ENCODE measurements at places on chromosomes 1 and 21.
A peak's percentile ranks its signal among the peaks of the same experiment; 100 is the strongest.

GRCh38 chr1:227422581-227422980 lies 104.3 kb upstream of the CDC42BPA start:
- no peak for DNase-seq

- no peak for DNase-seq
Measured at GRCh38 chr1:2930913-2931723, 90.1 kb upstream of the ACTRT2 start.

DNA sequence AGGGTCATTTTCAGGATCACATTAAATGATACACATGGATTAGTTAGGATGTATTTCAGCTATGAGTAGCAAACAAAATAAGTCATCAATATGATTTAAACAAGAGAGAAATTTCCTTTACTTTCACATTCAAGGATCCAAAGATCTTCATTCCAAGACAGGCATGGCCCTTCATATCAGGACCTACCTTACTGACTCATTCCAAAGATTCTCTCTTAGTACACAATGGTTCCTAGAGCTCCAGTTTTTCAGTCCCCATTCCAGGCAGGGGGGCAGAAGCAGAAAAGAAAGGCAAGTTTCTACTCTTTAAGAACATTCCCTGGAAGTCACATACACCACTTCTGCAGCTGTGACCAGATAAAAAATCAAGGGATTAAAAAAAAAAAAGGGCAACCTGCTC lies 23.7 kb downstream of the RGS2 start:
- no peak for DNase-seq

DNA sequence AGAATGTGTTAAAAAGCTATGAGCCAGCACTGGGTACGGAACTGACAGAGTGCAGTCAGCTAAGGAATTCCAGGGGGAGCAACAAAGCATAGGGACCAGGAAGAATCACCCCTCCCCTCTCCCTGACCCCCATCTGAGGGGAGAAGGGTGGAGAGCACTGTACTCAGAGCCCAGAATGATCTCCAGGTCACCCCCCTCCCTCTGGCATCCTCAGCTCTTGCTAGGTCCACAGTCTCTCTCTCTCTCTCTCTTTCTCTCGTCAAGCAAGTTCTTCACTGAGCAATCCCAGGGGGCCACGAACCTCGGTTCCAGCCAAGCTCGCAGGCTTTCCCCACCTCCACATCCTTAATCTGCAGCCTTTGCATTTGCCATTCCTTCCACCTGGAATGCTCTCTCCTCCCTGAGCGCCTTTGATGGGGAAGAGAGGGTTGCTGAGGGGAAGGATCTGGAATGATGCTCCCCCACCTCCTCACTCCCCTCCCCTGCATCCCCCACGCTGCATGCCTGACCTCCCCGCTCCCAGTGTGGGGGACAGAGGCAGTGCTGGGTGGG lies 6.7 kb upstream of the WASF2 start:
- no peak for DNase-seq

- DNase-seq = no peak
Measured at GRCh38 chr1:159829273-159829634, 2.6 kb downstream of the SLAMF8 start.

DNA sequence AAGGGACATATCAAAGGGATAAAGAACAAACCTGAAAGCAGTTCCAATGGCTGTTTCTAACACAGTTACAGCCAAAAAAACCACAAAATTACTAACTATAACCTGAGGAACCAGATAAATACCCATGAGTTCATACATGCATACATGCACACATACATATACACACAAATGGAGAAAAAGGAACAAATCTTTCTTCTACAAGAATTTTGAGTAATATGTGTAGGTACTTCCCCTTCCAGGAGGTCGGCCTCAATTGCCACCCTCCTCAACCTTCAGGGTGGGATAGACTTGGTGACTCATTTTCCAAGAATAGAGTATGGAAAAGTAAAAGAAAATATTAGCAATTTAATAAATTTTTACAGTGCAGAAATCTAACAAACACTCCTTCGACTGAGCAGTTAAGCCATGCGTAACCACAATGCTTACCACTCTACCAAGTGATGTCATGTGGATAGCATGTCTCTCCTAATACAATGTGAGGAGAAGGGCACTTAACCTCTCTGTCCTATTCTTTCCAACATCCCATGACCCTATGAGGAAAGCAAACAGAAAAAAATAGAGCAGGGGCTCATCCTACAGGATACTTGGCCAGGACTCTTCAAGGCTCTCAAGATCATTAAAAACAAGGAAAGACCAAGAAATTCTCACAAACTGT lies 243.0 kb upstream of the RUNX1 start:
- DNase-seq = peak; percentile 89

DNA sequence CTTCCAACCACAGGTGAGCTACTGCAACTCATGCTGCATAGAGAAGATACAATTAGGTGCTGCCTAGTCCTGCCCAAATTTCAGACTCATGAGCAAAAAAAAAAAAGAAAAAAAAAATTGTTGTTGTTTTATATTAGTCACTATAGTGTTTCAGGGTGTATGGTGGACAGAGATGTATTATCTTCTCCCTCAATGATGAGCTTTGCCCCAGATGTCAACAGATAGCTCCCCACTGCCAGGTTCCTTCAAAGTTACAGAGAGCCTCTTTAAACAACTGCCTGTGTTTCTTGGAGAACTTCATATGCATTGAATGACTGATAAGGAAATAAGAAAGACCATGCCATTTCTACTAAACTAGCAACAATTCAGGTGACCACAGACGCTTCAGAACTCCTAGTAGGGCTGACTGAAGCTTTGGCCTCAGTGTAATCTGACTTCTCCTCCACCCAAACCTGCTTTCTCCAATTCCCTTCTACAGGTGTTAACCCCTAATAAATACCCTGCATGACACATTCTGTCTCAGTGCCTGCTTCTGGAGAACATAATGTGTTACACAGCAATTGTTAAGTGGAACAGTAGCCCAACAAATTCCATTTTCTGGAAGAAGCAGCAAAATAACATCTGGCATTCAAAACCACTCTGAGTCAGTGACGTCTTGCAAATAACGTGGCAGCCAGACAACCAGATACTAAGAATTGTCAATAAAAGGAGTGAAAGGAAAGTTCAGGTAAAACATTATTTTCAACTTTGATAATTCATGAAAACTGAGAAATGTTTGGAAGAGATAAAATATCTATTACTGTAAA lies 147.7 kb downstream of the CDC42BPA start:
- no peak for DNase-seq

- DNase-seq = no peak
Measured at GRCh38 chr1:244116946-244117345, 65.9 kb downstream of the ZBTB18 start.

DNA sequence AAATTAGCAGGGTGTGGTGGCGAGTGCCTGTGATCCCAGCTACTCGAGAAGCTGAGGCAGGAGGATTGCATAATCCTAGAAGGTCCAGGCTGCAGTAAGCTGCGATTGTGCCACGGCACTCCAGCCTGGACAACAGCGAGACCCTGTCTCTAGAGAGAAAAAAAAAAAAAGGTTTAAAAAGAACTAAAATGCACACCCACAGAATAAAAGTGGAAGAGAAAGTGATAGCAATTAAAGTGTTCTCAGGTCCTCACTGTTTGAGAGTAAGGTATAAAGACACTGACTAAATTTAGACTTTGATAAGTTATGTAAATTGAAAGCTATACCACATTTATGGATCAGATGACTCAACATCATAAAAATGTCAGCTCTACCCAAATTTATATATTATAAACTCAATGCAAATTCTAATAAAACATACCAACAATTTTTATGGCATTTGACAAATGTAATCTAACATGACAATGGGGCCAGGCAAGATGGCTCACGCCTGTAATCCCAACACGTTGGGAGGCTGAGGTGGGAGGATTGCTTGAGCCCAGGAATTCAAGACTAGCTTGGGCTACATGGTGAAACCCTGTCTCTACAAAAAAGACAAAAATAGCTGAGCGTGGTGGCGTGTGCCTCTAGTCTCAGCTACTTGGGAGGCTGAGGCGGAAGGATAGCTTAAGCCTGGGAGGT lies 11.8 kb downstream of the ZBTB17 start:
- DNase-seq = no peak

- DNase-seq = no peak
Measured at GRCh38 chr1:114756949-114757454, 782 bp downstream of the CSDE1 start.

GRCh38 chr21:46666941-46667740 lies 31.7 kb downstream of the PRMT2 start:
- no peak for DNase-seq

DNA sequence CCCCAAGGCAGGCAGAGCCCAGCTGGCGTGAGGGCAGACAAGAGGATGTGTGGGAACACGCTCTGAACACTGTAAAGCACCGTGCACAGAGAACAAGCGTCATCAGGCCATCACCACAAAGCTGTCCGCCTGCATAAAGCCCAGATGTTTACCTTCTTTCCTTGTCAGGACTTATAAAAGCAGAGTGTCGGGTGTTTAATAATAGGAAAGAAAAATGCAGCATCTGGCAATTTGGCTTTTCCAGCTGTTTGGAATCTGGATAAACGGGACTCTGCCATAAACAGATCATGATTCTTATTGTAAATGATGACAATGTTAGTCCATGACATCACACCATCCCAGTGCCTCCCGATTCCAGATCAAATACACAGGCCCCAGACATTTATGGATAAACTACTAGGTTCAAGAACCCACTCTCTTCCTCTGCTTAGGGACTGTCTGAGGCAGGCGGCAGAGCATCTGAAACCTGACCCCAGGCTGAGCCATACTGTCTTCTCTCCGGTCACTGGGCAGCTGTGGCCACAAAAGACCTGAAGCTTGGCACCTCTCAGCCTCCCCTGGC lies 4.2 kb downstream of the GLIS1 start:
- DNase-seq = no peak

GRCh38 chr1:47915677-47916353 lies 81.4 kb downstream of the TRABD2B start:
- DNase-seq = no peak

- no peak for DNase-seq
Measured at GRCh38 chr1:172960019-172960418, 90.7 kb downstream of the TNFSF18 start.

DNA sequence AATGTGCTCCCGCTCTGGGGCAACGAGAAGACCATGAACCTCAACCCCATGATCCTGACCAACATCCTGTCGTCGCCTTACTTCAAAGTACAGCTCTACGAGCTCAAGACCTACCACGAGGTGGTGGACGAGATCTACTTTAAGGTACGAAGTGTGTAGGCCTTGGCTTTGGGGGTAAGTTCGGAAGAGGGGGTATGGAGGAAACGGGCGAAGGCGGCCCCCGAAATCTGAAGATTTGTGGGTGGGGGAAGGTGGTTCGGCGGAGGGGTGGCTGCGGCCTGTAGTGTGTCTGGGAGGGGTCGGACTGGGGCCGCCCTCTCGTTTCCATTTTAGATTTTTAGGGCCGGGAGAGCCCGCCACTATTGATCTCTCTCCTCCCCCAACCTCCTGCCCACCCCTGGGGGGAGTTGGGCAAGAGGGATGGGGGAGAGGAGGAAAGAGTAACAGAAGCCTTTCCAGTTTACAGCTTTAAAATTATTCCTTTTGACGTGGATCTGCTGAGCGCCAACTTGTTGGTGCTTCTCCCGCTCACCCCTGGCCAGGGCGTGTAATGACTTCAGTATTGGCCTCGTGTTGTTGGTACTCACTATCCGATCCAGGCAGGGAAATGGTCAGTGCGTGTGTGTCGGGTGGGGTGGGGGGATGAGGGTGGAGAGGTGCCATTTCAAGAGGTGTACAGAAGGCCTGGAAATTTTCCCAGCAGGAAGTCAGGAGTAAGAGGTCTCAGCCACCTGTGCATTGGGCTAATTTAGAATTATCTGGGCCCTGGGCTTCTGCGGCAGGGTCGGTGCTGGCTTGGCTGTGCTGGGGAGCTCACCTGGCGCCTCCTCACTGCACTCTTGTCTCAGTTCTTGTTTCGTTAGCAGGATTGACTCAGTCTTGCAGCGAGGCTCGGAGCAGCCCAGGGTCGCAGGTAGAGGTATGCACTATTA lies 880 bp downstream of the PRPF38B start:
- peak; percentile 72 for DNase-seq

DNA sequence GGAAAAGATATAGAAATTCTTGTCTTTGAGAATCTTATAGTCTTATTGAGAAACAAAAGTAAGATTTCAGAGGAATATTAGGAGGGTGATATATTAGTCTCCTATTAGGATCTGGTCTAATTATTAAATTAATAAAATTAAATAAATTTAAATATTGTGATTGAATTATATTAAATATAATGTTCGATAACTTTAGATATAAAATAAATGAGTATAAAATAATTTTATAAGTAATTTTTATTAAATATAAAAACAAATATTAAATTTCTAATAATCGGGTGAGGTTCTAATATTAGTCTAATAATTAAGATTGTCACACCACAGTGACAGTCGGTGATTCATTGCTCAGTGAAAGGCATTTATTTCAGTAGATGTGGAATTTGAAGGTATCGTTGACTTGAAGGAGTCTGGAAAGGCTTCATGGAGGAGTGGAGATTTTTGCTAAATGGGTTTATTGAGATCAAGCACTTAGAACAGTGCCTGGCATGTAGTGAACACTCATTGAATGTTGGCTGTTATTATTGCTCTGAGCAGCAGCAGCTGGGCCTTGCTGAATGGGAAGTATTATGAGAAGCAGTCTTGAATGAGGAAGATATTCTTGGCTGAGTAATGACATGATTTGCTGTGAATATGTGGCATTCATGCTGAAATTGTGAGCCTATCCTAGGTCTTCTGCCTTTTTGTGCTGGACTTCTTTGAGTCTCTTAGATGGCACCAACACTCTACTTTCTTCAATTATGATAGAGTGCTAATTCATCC lies 74.6 kb downstream of the USP25 start:
- DNase-seq = no peak

GRCh38 chr1:52569449-52570210 lies 16.7 kb upstream of the TUT4 start:
- no peak for DNase-seq

- no peak for DNase-seq
Measured at GRCh38 chr1:33971018-33971710, 107.3 kb downstream of the HMGB4 start.

DNA sequence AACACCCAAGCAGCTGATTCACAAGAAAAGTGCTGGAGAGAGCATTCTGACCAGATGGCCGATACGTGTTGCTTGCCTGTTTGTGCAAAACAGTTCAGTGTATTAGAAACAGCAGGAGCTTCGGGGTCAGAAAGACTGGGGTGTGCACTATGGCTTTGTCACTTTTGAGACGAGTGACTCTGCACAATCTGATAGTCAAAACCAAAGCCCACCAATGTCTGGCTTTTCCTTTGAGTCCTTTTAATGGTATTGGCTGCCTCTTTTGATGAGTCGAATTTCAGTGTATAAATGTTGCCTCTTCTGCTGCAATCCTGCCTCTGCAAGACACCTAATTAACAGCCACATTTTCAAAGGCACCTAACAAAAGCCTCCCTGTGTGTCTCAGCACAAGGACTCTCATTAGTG lies 444.6 kb downstream of the AJAP1 start:
- no peak for DNase-seq

DNA sequence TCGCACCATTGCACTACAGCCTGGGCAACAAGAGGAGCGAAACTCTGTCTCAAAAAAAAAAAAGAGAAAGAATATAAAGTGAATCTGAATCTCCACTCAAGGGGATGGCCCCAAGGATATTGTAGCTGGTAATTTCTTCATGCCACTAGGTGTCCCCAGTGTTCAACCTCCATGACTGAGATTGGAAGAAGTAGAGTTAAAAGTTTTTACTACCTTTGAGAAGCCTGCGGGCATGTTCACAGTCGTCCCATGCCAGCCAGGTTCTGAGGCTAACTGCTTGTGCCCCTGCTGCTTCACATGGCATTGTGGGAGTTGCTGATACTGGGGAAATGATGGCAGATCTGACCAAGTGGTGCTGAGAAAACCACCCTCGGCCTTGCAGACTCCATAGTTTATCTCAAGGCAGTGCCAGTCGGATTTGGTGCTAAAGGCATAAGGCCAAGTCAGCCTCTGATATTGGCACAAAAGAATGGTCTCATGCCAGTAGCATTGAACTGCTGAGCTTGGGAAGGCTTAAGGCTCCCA lies 10.8 kb upstream of the SHISA4 start:
- DNase-seq = peak; percentile 54

GRCh38 chr1:33949570-33949969 lies 85.7 kb downstream of the HMGB4 start:
- no peak for DNase-seq

All from Caki2 (cell line).